Aorta (tissue), 5 donors: ENCODE measurements at places on chromosomes 2 and 18. TPM values are rescaled to one million over a fixed set of nuclear protein-coding genes. Genes with fewer than 3 reads are reported as not detected.

GRCh38 chr2:44579837-44580230 is 218.1 kb downstream of the CAMKMT start:
- no peaks in the 10 kb centered on the region for H3K36me3 ChIP-seq
- H3K27me3 ChIP-seq, result no peaks in the 10 kb centered on the region
- H3K4me3 ChIP-seq, result no peak overlapping the region
- DNase-seq, result no peak

- no peak for DNase-seq
- H3K27ac ChIP-seq, result no peak overlapping the region
These were observed 159.8 kb upstream of the ETAA1 start for GRCh38 chr2:67237288-67237687.

The FEV gene
- total RNA-seq, result not detected

The TANC1 gene
- total RNA-seq, result 58.3 TPM

The ERFE gene
- total RNA-seq, result 2.5 TPM

DNA sequence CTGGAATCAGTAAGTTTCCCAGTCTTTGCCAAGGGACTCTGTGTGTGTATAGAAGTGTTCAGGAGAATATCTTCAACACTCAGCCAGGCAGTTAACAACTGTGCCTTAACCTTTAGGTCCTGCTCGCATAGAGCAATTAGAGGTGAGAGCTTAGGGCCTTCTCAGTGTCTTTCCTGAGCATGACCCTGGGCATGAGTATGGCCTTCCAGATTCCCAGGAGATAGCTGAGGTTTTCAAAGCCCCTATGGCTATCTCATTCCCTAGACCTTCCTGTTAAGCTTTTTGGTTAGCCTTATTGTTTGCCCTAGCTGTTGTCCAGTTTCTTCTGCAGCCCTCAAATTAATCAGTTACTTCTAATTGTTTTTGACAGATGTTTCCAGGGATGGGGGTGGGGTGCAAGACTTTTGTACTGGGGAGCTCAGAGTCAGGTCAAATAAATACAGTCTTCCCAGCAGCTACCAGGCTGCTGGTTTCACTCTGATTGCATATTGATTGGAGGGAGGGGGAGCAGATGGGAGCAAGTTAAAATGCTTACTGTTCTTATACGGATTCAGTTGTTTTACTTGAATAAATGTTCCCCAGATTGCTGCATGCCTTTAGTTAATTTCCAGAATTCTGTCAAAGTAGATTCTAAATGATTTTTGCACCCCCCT is 23.1 kb downstream of the PDK1 start:
- no peaks in the 10 kb centered on the region for H3K4me1 ChIP-seq
- peaks cover 2% of the 10 kb centered on the region for H3K36me3 ChIP-seq
- no peak overlapping the region for H3K27ac ChIP-seq
- DNase-seq, result no peak

- peak overlapping the region; percentile 90 for H3K4me3 ChIP-seq
- H3K36me3 ChIP-seq, result no peaks in the 10 kb centered on the region
- H3K27me3 ChIP-seq, result no peaks in the 10 kb centered on the region
- no peaks in the 10 kb centered on the region for H3K4me1 ChIP-seq
- DNase-seq, result no peak
- no peak overlapping the region for H3K27ac ChIP-seq
These were observed 770 bp downstream of the NBAS start for GRCh38 chr2:15560140-15560987.

DNA sequence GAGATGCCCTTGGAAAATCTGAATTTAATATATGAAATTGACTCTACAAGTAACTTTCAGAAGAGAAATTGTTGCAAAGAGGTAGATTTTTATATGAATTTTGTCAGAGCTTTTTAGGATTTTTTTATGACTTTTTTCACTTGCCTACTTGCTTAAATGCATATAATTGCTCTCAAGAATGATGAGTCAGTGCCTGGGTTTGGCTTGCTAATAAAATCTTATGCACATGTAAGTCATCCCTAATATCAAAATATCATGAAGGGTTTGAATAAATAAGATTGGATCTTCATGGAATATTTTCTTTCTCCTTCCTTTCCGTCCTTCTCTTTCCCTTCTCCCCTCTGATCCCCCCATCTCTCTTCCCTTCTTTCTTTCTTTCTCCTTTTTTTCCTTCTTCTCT is 354.1 kb downstream of the TXNL1 start:
- no peak overlapping the region for H3K27ac ChIP-seq
- H3K36me3 ChIP-seq, result no peaks in the 10 kb centered on the region
- DNase-seq, result no peak
- H3K4me1 ChIP-seq, result no peaks in the 10 kb centered on the region
- no peaks in the 10 kb centered on the region for H3K27me3 ChIP-seq
- H3K4me3 ChIP-seq, result no peak overlapping the region

GRCh38 chr2:200809506-200810251 is 2.0 kb upstream of the BZW1 start:
- H3K27ac ChIP-seq, result peak overlapping the region; percentile 97
- H3K4me3 ChIP-seq, result no peak overlapping the region
- no peaks in the 10 kb centered on the region for H3K27me3 ChIP-seq
- H3K4me1 ChIP-seq, result no peaks in the 10 kb centered on the region
- no peaks in the 10 kb centered on the region for H3K36me3 ChIP-seq
- no peak for DNase-seq

DNA sequence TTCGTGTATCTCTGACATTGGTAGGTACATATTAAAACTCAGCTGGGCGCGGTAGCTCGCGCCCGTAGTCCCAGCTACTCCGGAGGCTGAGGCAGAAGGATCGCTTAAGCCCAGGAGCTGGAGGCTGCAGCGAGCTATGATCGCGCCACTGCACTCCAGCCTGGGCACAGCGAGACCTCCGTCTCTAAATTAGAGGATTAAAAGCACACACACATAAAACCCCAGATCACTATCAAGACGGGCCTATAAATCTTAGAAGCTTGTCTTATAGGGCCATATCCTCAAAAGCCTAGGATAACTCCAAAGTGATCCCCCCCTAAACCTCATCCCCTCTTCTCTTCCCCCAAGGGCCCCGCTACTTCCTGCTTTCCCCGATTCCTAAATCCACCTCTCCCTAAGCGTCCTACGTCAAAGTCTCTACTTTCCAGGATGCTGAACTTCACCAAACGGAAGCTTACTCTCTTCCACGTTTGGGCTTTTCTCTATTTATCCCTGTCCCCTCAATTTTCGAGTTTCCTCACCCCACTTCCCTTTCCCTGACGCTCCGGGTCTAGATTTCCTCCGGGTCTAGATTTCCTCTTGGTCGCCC is 707 bp downstream of the KRCC1 start:
- DNase-seq, result no peak
- H3K36me3 ChIP-seq, result no peaks in the 10 kb centered on the region
- peaks cover 7% of the 10 kb centered on the region for H3K4me1 ChIP-seq
- no peaks in the 10 kb centered on the region for H3K27me3 ChIP-seq
- peak overlapping the region; percentile 96 for H3K4me3 ChIP-seq

DNA sequence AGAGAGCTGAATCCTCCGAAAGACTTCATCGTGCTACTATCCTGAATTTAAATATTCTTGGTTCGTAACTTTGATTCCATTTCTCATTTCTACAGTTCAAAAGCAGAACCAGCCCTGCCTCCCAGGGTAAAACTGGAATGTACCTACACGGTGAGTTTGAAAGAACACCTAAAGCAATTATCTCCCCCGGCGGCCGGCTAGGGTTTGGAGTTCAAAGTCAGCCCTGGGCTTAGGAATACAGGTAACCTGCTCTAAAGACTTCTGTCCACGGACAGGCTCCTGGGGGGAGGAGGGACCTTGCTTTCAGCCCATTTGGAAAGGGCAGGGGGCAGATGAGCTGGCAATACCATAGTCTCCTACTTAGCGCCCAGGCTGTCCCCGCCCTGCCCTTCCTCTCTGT is 32.3 kb downstream of the CYP27C1 start:
- H3K27me3 ChIP-seq, result no peaks in the 10 kb centered on the region
- no peak overlapping the region for H3K4me3 ChIP-seq
- H3K36me3 ChIP-seq, result no peaks in the 10 kb centered on the region

The CFAP65 gene
- not detected for total RNA-seq

- no peak overlapping the region for H3K27ac ChIP-seq
- no peak for DNase-seq
- H3K36me3 ChIP-seq, result no peaks in the 10 kb centered on the region
These were observed 132.0 kb downstream of the SH3BP4 start for GRCh38 chr2:235083822-235084221.

DNA sequence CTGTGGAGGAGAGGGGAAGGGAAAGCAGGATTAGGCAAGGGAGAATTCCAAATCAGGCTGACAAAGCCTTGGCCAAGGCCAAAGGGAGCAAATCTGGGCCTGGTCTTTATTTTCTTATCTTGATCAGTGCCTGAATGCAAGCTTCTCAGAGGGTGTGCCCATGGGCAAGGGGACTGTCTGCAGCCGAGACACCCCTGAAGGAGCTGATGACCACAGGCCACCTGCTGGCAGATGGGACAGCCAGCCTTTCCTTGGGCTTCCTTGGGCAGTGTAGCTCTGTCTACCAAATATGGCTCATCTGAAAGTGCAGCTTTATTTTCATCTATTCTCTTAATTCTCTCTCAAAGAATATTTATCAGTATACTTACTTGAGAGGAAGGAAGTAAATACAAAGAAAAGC is 117.0 kb downstream of the PKP4 start:
- peaks cover 1% of the 10 kb centered on the region for H3K4me1 ChIP-seq
- H3K27me3 ChIP-seq, result no peaks in the 10 kb centered on the region
- no peak for DNase-seq
- H3K27ac ChIP-seq, result no peak overlapping the region
- H3K4me3 ChIP-seq, result no peak overlapping the region
- no peaks in the 10 kb centered on the region for H3K36me3 ChIP-seq

DNA sequence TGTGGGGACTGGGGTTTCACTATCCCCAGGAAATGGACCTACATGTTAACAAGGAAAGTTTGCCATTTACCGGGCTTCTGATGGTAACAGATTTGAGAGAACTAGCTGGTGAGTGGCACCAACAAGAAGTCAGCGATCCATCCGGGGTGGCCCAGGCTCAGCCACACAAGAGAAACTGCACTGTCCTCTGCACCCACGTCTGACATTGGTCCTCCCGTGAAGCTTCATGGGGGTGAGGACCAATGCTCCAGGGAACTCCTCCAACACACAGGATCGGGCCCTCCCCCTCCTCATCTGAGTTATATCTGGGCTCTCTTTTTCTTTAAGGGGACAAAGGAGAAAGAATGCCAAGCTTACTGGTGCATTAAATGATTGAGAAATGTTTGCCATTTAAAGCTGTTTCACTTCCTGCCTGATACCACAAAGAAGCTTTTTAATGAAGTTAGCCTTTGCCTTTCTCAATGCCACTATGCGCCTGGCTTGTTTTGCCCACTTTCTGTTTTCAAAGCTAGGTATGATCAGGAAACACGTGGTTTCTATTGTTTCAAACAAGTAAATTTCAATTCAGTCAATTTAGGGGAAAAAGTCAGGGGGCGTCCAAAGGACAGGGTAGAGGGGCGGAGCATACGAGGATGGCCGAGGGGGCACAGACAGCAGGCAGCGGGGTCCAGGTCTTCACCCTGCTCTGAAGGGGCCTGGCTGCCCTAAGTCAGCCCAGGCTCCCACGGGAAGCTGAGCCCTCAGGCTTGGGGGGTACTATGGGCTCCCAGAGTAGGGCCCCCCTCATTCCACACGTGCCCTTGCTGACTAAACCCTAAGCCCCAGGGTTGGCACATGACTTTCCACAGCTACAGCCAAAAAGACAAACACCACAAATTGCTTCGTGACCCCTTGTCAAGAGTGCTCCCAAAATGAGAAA is 204.0 kb upstream of the ID2 start:
- no peaks in the 10 kb centered on the region for H3K36me3 ChIP-seq
- H3K4me1 ChIP-seq, result no peaks in the 10 kb centered on the region
- H3K27ac ChIP-seq, result no peak overlapping the region
- H3K4me3 ChIP-seq, result no peak overlapping the region
- no peaks in the 10 kb centered on the region for H3K27me3 ChIP-seq

The CAPN10 gene
- 23.7 TPM for total RNA-seq

The AMER3 gene
- not detected for total RNA-seq

The RSAD2 gene
- 4.9 TPM for total RNA-seq

DNA sequence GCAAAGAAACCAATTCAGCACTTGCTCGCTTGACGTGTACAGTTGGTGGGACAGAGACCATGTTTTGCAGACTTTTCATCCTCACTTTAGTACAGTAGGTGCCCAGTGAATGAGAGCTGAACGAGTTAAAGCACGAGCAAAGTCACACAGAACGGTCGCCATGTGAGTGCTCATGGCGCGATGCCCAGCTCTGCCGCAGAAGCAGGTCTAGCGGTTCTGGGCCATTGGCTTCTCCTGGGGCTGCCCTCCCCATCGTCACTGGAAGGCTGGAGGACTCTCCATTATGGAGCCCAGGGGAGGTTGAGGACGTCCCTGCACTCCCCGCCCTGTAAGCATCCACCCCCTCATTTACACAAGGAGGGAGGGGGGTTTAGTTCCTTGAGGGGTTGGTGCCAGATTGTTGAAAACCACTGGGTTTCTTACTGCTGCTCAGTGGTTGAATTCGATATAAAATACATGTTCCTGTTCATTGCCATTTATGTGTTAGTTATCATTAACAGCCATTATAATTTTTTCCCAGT is 24.9 kb downstream of the PTGR3 start:
- H3K27ac ChIP-seq, result no peak overlapping the region
- H3K4me3 ChIP-seq, result no peak overlapping the region
- DNase-seq, result no peak
- H3K36me3 ChIP-seq, result no peaks in the 10 kb centered on the region
- H3K27me3 ChIP-seq, result no peaks in the 10 kb centered on the region

DNA sequence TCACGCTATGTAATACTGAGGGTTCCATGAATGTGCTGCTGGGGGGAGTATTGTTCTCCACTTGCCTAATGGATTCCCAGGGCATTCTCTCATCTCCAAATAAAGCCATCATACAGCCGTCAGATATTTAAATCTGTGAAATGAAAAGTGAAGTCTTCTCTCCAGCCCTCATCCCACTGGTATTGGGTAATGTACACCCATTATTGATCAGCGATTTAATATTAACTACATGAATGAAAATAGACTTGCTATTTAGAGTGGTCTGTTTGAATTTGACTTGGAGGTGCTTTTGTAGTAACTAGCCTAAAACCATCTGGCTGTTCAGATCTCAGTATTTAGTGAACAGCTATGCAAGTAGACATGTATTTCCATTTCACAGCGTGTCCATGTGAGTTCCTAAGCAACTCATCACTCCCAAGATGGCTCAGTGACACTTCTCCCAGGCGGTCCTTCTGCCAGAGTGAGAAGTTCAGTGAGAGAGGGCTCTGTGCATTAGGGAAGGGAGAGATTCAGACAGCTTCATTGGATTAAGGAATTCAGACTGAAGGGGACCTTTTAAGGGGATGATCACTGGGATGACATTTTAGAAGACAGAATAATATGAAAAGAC is 140.7 kb downstream of the WDSUB1 start:
- no peaks in the 10 kb centered on the region for H3K27me3 ChIP-seq
- no peak overlapping the region for H3K4me3 ChIP-seq
- no peak for DNase-seq
- H3K27ac ChIP-seq, result no peak overlapping the region

The MYO3B gene
- 0.32 TPM for total RNA-seq

The ARHGEF4 gene
- total RNA-seq, result 2.7 TPM

GRCh38 chr2:206201075-206201848 is 41.6 kb downstream of the EEF1B2 start:
- DNase-seq, result no peak
- H3K27me3 ChIP-seq, result no peaks in the 10 kb centered on the region
- H3K4me1 ChIP-seq, result no peaks in the 10 kb centered on the region
- no peak overlapping the region for H3K4me3 ChIP-seq
- H3K27ac ChIP-seq, result no peak overlapping the region
